Body of pancreas (tissue), 4 donors: ENCODE measurements at places on chromosomes 11 and 22.

GRCh38 chr22:30953206-30953605, 15.4 kb downstream of the MORC2 start:
- H3K4me3 ChIP-seq = no peak overlapping the region
- no peaks in the 10 kb centered on the region for H3K4me1 ChIP-seq
- peaks cover 11% of the 10 kb centered on the region for H3K36me3 ChIP-seq
- DNase-seq = no peak
- no peaks in the 10 kb centered on the region for H3K27me3 ChIP-seq

- no peak for DNase-seq
- no peaks in the 10 kb centered on the region for H3K27me3 ChIP-seq
- H3K4me3 ChIP-seq = no peak overlapping the region
- no peak overlapping the region for H3K27ac ChIP-seq
- H3K4me1 ChIP-seq = peaks cover 9% of the 10 kb centered on the region
These were observed 79.7 kb downstream of the FAT3 start for GRCh38 chr11:92304271-92304670.

DNA sequence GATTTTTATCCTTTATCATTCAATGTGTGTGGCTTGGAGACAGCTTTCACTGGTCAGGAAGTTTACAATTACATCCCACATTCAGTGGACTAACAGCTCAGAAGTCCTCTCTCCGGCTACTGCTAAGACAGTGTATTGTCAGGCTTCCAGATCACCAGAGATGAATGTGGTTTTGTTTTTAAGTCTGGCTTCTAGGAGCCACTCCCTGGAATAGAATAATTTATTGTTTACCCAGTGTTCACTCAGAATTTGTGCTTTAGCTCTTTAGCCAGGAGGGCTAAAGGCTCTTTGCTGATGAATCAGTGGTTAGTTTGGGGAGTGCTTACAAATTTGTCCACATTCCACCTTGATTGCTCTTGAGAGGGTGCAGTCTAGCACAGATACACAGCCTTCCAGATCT, 26.5 kb downstream of the TRIM77 start:
- no peaks in the 10 kb centered on the region for H3K4me1 ChIP-seq
- no peaks in the 10 kb centered on the region for H3K27me3 ChIP-seq
- DNase-seq = no peak
- H3K27ac ChIP-seq = no peak overlapping the region

- no peaks in the 10 kb centered on the region for H3K4me1 ChIP-seq
- no peaks in the 10 kb centered on the region for H3K27me3 ChIP-seq
- H3K27ac ChIP-seq = no peak overlapping the region
- H3K36me3 ChIP-seq = no peaks in the 10 kb centered on the region
- no peak for DNase-seq
These were observed 144.8 kb downstream of the WNT7B start for GRCh38 chr22:45832180-45832579.

- no peak overlapping the region for H3K27ac ChIP-seq
- H3K4me3 ChIP-seq = no peak overlapping the region
- no peak for DNase-seq
These were observed 14.1 kb downstream of the WT1 start for GRCh38 chr11:32420937-32421901.

- no peak overlapping the region for H3K4me3 ChIP-seq
- no peaks in the 10 kb centered on the region for H3K36me3 ChIP-seq
- H3K27ac ChIP-seq = no peak overlapping the region
- no peak for DNase-seq
- no peaks in the 10 kb centered on the region for H3K27me3 ChIP-seq
These were observed 228.1 kb downstream of the BUD13 start for GRCh38 chr11:116544721-116545120.

DNA sequence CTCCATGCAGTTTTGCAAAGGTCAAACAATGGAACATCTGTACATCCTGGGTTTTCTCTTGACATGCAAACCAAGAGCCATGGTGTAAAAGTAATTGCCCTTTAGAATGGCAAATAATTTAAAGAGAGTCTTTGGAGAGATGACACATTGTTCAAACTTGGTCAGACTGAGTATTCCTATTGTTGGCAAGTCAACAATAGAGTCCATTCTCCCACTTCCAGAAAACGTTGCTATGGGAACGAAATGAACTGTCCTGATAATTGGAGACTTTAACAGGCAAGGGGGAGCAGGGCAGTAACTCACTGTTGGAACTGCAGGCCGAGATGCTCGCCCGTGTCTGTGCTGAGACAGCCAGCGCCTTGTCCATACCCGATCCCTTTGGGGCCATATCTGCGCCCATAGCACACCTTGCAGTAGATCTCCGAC, 13.9 kb downstream of the CSRP3 start:
- H3K36me3 ChIP-seq = no peaks in the 10 kb centered on the region
- peaks cover 12% of the 10 kb centered on the region for H3K4me1 ChIP-seq
- DNase-seq = no peak
- no peaks in the 10 kb centered on the region for H3K27me3 ChIP-seq
- H3K27ac ChIP-seq = no peak overlapping the region
- H3K4me3 ChIP-seq = no peak overlapping the region

DNA sequence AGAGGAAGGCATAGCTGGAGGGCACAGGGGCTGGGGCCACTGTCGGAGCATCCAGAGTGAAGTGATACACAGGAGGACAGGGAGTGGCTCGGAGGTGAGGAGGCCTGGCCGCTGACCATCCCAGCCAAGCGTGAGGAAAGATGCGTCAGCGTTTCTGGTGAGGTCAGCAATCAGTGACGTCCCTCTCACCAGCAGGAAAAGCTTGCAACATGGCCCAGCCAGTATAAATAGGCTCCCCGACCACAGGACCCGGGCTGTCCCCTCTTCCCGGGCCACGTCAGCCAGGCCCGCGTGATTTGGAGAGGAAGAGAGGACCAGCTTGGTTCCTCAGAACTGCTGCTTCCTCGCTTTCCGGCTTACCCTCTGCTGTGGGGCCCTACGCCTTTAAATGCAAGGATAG, 4.2 kb upstream of the OSM start:
- DNase-seq = peak; percentile 35
- no peak overlapping the region for H3K27ac ChIP-seq
- no peaks in the 10 kb centered on the region for H3K4me1 ChIP-seq
- H3K4me3 ChIP-seq = no peak overlapping the region
- no peaks in the 10 kb centered on the region for H3K27me3 ChIP-seq
- no peaks in the 10 kb centered on the region for H3K36me3 ChIP-seq

DNA sequence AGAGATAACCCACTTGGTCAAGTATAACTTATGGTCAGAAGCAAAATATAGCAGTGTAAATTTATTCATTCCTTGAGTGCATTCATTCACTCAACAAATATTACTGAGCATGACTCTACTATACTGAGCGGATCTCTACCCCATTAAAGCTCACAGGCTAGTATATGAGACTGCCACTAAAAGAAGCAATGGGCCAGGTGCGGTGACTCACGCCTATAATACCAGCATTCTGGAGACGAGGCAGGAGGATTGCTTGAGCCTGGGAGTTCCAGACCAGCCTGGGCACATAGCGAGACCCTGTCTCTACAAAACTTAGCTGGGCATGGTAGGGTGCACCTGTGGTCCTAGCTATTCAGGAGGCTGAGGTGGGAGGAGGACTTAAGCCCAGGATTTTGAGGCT, 197.6 kb upstream of the BLID start:
- H3K27ac ChIP-seq = no peak overlapping the region
- H3K4me3 ChIP-seq = no peak overlapping the region
- no peaks in the 10 kb centered on the region for H3K4me1 ChIP-seq
- DNase-seq = no peak

GRCh38 chr11:133961890-133962289, 5.1 kb upstream of the IGSF9B start:
- no peak for DNase-seq
- no peaks in the 10 kb centered on the region for H3K36me3 ChIP-seq
- peaks cover 13% of the 10 kb centered on the region for H3K4me1 ChIP-seq
- H3K4me3 ChIP-seq = no peak overlapping the region

- no peak overlapping the region for H3K4me3 ChIP-seq
- H3K27me3 ChIP-seq = no peaks in the 10 kb centered on the region
- no peaks in the 10 kb centered on the region for H3K36me3 ChIP-seq
- no peaks in the 10 kb centered on the region for H3K4me1 ChIP-seq
These were observed 107.7 kb downstream of the SNX19 start for GRCh38 chr11:130808541-130808940.
